DMS 273 treated with DMSO at 0.1 percent for 48 hours (cell line): ENCODE measurements at places on chromosomes 7 and 10.

- DNase-seq: no peak
These were observed 84.6 kb upstream of the FAM3C start for GRCh38 chr7:121480566-121481335.

- DNase-seq: no peak
These were observed 78.7 kb downstream of the CLEC2L start for GRCh38 chr7:139602143-139602722.

DNA sequence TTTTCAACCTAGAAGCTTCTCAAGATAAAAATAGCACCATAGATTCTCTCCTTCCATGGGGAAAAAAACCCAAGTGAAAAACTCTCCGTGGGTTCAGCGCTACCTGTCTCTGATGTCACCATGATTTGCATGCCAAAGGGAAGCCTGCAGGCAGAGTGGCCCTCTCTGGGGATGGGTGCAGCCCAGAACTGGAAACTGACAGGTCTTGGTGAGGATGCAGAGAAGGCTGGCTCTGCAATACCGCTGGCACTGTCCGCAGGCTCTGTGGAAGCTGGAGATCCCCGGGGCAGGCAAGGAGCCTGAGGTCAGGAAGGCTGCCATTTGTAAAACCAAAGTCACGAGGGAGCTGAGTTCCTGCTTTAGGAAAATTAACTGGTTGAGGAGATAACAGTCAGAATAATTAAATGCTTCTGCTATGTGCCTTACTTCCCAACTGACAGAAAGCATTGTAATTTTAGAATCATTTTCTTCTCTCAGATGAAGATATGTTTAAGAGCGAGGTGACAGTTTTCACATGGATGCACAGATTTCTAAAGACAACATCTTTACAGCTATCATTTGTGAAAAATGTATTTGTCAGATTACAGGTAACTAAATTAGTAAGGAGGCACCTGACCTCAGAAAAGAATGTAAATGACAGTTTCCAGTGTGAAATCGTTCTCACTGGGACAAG is 731.5 kb upstream of the FZD8 start:
- no peak for DNase-seq

GRCh38 chr10:80532571-80532970 is 5.1 kb upstream of the SH2D4B start:
- no peak for DNase-seq

GRCh38 chr7:95772771-95773581 is 622 bp downstream of the DYNC1I1 start:
- DNase-seq: no peak
